ENCODE measurements at places on chromosomes 12 and 14.
A peak's percentile ranks its signal among the peaks of the same experiment; 100 is the strongest.

- DNase-seq = no peak
These were observed 155.9 kb downstream of the ESRRB start for GRCh38 chr14:76531821-76532318.

DNA sequence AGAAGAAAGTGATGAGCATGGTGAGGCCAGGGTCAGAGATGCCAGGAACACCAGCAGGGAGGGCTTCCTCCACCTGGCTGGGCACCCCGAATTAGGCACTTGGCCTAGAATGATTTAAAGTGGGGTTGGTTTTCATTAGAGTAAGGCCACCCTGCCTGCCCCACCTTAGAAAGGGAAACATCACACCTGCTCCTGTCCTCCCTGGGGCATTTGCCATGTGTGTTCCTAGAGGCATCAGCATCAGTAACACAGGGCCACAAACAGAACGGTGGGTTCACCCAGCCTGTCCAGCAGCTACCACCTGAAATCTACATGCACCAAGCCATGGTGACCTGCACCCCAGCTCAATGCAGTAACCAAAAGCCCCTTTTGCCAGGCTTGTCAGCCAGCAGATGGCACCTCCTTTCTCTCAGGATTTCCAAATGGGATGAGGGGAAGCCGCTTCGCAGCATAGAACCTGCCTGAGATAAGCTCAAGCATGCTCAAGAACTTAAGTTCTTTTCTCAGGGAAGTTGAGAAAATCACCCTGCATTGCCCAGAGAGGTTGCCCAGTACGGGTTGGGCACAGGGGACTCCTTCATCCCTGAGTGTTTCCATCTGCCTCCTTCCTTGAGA lies 338.8 kb downstream of the DPF3 start:
- no peak for DNase-seq

- DNase-seq = no peak
These were observed 15.4 kb upstream of the NIN start for GRCh38 chr14:50846226-50846880.

GRCh38 chr12:112096070-112096469 lies 12.5 kb downstream of the NAA25 start:
- no peak for DNase-seq

GRCh38 chr12:131905630-131906091 lies 11.2 kb downstream of the ULK1 start:
- DNase-seq = no peak

DNA sequence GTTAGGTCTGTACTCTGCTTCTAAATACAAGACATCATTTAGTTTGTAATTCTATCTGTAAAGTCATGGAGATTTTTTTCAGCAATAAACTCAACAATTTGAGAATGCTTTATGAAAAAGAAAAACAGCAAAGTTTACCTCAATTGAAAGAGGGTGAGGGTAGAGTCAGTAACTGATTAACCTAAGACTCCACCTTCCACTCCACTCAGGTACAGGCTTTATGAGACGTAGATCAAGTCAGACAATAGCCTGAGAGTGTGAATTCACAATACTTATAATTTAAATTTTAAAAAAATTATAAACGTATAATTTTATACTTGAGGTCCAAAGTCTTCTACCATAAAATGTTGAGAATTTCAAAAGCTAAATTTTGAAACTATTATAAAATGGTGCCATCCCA lies 45.9 kb downstream of the BCL2L14 start:
- DNase-seq = no peak

- DNase-seq = peak; percentile 27
These were observed 2.2 kb downstream of the RCOR1 start for GRCh38 chr14:102594514-102595175.

- DNase-seq = no peak
These were observed 424.1 kb upstream of the OR4E1 start for GRCh38 chr14:22097586-22098292.

DNA sequence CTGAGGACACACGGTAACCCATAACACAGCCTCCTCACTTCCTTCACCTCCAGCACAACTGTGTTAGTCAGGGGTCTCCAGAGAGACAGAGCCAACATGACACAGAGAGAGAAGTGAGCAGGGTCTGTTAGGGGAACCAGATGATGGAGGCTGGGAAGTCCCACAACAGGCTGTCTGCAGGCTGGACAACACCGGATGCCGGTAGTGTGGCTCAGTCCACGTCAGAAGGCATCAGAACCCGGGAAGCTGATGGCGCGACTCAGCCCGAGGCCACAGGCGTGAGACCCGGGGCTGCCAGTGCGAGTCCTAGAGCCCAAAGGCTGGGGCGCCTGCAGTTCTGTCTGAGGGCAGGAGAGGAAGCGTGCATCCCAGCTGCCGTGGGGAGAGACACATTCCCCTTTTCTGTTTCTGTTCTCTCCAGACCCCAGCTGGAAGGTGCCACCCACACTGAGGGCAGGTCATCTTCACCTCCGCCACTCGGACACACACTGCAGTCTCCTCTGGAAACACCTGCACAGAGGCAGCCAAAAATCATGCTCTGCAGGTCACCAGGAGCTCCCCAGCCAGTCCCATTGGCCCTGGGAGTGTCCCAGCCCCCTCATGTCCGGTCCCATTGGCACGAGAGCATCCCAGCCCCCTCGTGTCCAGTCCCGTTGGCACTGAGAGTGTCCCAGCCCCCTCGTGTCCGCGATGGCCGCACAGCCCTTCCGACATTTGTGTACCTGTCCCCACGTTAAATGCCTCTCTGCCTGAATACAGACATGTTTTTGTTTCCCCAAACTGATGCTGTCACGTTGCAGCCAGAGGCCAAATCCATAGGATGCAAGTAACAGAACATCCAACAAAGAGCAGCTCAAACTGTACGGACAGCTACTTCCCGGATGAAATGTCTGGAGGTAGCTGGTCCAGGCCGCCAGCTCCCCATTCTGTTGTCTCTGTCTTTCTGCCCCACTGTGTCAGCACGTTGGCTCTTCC lies 7.9 kb upstream of the FBRSL1 start:
- DNase-seq = no peak

Measured in NCI-H2227 treated with DMSO at 0.1 percent for 48 hours (cell line).